Smooth muscle cell of the umbilical artery (primary cell): ENCODE measurements at places on chromosomes 13 and 19. TPM values are rescaled to one million over a fixed set of nuclear protein-coding genes. Genes with fewer than 3 reads are reported as not detected.

The VN1R2 gene
- total RNA-seq = not detected in 2 replicates

The ZNF888 gene
- total RNA-seq = 4.2 and 6.6 TPM in 2 replicates

The NKG7 gene
- total RNA-seq = not detected in 2 replicates

The SOX1 gene
- total RNA-seq = not detected in 2 replicates

The KRTDAP gene
- total RNA-seq = not detected in 2 replicates

The CPAMD8 gene
- 0.23 and 0.59 TPM in 2 replicates for total RNA-seq

The ZNF562 gene
- 25.8 and 32.2 TPM in 2 replicates for total RNA-seq

The CYP2F1 gene
- not detected in 2 replicates for total RNA-seq

The PMIS2 gene
- total RNA-seq = not detected in 2 replicates

The ADAMTS10 gene
- 11.9 and 21.7 TPM in 2 replicates for total RNA-seq

The ATCAY gene
- not detected in 2 replicates for total RNA-seq

The PRTN3 gene
- total RNA-seq = not detected in 2 replicates

The FAM32A gene
- total RNA-seq = 86.4 and 87.3 TPM in 2 replicates

The ZNF540 gene
- total RNA-seq = 0.28 and 0.89 TPM in 2 replicates

The C19orf44 gene
- 5.3 and 6.1 TPM in 2 replicates for total RNA-seq

The MBD3L2 gene
- not detected in 2 replicates for total RNA-seq
